Activated T-helper 1 cell treated with anti-CD3 and anti-CD28 coated beads, Interleukin-12 subunit alpha, Interleukin-12 subunit beta, Interleukin-2, Interleukin-4 antibody, amounts not matched to agents 30 ng/mL and 10 ng/mL and 1 ng/mL, durations not matched to agents 14 hours and 24 hours and 36 hours (primary cell): ENCODE measurements at places on chromosomes 13 and 19. TPM values are rescaled to one million over a fixed set of nuclear protein-coding genes. Genes with fewer than 3 reads are reported as not detected.

Gene ISOC2
- 31.3 and 34.3 TPM in 2 replicates for total RNA-seq

Gene TTC9B
- total RNA-seq = not detected in 2 replicates

GRCh38 chr13:40271931-40272775, 394.3 kb downstream of the FOXO1 start:
- DNase-seq = no peak

- DNase-seq = no peak
These were observed 239.2 kb downstream of the LACC1 start for GRCh38 chr13:44118881-44119280.

GRCh38 chr13:103762523-103762922, 696.3 kb upstream of the SLC10A2 start:
- no peak for DNase-seq

DNA sequence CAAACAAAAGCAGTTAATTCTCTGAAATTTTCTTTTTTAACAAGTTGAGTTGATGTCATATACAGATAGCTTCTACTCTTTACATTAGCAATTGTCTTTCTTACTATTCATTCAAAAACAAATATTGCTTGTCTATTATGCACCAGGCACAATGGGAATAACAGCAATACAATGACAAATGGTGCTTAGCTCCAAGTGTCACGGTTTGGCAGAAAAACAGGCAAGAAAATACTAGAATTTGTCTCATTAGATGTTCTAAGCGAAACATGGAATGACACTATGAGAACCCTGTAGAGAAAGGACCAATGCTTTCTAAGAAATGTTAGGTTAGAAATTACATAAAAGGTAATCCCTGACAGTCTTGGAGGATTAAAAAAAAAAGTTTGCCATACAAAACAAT, 187.6 kb downstream of the PCDH9 start:
- no peak for DNase-seq

Gene ARHGAP35
- 22.4 and 22.6 TPM in 2 replicates for total RNA-seq

GRCh38 chr19:2711172-2711874, 8.8 kb upstream of the GNG7 start:
- no peak for DNase-seq

GRCh38 chr13:24100188-24100587, 60.3 kb upstream of the SPATA13 start:
- no peak for DNase-seq

DNA sequence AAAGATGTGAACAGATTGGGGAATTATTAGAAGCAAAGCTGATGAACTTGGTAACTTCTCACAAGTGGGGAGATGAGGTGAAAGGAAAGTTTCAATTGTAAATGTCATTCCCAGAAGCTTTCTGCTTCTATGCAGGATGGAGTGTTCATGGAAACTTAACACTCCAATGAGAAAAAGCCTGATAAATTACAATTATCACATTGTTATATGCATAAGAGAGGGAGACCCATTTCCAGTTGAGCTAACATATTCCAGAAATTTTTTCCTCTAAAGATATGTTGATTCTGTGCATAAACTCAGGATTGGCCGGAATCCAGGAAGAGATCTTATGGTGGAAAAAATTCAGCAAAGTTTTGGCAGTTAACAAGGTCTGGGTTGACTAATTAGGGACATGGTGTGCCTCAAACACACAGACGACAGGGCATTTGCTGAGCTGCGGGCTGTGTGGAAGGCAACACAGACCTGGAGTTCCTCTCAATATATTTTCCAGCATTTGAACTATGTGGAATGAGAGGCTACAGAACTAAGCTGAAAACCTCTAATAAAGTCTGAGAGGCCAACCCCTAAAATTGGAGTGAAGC, 64.9 kb upstream of the FGF14 start:
- DNase-seq = no peak
